ENCODE measurements at places on chromosomes 13 and 19. TPM values are rescaled to one million over a fixed set of nuclear protein-coding genes. Genes with fewer than 3 reads are reported as not detected.

DNA sequence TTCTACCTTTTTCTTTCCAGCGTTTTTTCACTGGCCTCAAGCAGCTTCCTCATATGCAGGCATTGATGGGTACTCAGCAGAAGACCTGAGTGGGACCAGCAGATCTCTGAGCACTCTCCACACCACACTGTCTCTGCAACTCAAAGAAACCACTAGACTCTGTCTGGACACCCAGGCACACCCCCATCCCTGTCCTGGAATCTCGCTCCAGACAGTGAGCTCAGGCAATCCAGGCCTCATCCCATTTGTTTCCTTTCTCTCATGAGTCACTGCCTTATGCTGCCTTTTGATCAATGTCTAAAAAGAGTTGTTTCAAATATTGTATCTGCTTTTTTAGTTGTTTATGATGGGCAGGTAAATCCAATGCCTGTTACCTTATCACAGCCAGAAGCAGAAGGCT lies 19.7 kb upstream of the POP4 start:
- ATAC-seq: no peak

DNA sequence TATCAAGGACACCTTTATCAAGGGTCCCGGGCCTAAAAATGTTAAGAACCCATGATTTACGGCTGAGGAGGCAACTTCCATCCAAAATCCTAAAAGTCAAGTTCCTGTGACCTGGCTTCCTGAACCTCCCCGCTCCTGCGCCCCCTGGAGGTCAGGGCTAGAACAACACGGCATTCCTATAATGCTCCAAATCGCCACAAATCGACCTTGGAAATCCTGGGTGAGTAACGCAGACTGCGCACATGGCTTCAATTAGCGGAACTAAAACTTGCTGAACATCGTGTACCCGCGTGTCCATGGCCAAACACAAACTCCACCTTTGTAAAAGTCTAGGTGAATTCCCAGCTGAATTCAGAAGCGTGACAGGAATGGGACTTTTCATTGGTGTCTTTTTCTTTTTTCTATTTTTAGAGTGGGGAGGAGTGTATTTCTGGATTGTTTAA lies 4.3 kb upstream of the C5AR1 start:
- peak; percentile 72 for ATAC-seq

The PCP2 gene
- not detected for total RNA-seq

DNA sequence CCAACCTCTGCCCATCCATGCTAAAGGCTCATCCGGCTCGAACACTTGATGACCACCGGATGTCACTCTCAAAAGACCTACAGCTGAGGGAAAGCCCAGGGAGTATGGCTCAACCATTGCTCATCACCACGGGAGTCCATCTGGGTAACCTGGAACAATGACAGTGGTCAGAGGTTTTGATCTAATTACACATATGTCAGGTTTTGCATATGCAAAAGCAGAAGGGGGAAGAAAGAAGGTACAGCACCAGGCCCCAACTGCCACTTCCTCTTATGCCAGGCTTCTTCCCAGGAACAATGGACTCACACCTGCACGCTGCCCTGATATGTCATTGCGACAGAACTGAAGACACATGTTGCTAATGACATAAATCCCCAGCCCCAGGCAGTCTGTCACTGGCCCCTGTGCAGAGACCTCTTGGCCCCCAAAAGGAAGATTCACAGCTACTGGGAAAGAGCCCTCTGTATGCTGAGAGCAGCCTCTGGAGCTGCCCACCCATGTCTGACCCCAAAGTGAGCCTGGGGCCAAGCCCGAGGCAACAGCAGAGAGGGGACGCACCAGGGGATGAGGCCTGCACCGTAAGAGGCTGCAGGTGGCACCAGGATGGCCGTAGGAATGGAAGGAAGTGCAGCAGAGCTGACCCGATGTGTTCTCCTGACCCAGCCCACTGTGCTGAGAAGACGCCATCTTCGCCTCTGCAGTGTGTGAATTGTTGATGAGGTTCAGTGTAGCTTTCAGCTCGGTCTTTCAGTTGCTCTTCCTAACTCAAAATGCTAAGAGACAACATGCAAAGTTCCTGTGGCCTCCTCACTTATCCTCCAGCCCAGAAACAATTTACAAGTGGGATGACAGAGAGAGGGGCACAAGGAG lies 26.3 kb downstream of the EPS15L1 start:
- ATAC-seq: peak; percentile 73

DNA sequence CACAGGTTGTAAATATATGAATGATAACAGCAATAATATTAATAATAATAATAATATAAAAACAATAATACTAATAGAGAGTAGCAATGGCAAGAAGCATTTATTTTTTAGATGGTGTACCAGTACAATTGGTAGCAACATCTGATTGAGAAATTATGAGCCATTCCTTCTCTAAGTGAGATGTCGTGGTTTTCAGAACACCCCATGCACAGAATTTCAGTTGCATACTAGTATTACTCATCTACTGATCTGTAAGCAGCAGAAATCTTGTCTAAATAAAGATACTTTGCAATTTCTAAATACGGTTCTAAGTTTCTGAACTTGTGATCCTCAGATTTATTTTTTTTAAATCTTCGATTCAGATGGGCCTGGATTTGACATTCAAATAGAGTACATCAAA lies 788.0 kb upstream of the ATXN8OS start:
- ATAC-seq: no peak

GRCh38 chr13:44368599-44369368 lies 4.8 kb upstream of the SERP2 start:
- ATAC-seq: no peak

GRCh38 chr13:44573790-44574465 lies 2.2 kb downstream of the TSC22D1 start:
- ATAC-seq: no peak

DNA sequence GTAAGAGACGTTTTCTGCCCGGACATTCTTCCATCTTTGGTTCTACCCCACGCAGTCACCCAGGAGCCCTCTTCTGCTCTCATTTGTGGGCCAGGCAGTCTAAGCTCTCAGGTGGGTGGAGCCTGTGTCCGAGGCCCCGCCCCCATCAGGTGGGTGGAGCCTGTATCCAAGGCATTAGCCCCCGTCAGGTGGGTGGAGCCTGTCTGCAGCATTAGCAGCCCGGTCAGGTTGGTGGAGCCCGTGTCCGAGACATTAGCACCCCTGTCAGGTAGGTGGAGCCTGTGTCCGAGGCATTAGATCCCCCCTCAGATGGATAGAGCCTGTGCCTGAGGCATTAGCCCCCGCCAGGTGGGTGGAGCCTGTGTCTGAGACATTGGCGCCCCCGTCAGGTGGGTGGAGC lies 45.5 kb upstream of the C13orf46 start:
- no peak for ATAC-seq

The DCLK1 gene
- 1.5 TPM for total RNA-seq

DNA sequence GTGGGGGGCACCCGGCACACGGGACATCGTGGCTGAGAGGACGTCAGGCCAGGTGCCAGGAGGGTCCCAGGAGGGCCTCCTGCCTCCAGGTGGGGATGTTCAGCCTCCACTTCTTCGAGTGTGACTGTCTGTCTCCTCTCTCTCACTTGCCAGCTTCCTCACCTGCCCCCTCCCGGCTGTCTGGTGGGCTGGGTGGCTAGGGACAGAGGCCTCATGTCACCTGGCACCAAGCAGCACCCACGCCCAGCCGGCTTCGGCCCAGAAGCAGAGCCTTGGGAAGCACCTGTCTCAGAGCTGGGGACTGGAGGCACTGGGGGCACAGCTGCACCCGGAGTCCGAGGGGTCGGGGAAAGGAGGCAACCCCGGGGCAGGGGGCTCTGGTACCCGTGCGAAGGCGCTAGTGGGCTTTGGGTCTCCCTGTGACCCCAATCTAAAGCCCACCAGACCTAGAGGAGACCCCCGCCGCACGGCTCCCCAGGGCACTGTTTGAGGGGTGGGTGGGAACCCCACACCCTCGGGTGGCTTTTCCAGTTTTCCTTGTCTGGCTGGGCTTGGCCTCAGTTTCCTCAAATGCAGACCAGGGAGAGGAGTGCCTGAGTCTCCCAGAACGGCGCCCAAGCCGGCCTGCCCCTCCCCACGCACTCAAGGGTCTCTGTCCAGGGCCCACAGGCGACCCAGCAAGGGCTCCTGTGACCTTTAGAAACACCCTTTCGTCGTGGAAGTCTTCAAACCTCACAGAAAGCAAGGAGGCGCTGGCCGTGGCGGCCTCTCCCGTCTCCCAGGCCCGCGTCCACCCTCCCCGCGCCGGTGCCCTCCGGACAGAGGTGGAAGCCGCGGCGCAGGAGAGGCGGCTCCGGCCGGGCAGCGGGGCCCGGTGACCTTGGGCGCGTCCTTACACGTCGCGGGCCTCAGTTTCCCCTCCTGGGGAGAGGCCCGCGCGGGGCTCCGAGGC lies 664 bp upstream of the HCN2 start:
- ATAC-seq: no peak

The PRKCG gene
- not detected for total RNA-seq

The ZNF611 gene
- 6.9 TPM for total RNA-seq

DNA sequence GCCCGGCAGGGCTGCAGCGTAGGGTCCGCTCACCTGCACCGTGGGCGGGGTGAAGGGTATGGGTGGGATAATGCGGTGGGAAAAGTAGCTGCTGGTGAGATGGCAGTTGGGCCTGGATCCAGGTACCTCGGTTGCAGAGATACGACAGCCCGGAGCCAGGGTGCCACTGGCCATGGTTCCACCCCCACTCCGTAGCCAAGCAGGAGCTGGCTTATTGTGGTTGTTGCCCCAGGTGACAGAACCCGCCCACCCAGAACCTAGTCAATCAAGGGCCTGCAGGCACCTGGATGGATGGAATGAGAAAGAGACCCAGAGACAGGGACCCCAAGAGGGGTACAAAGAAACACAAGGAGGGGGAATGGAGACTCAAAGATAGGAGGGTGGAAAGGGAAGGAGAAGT lies 3.5 kb upstream of the LHB start:
- ATAC-seq: no peak

The ZNF358 gene
- total RNA-seq: 11.2 TPM

DNA sequence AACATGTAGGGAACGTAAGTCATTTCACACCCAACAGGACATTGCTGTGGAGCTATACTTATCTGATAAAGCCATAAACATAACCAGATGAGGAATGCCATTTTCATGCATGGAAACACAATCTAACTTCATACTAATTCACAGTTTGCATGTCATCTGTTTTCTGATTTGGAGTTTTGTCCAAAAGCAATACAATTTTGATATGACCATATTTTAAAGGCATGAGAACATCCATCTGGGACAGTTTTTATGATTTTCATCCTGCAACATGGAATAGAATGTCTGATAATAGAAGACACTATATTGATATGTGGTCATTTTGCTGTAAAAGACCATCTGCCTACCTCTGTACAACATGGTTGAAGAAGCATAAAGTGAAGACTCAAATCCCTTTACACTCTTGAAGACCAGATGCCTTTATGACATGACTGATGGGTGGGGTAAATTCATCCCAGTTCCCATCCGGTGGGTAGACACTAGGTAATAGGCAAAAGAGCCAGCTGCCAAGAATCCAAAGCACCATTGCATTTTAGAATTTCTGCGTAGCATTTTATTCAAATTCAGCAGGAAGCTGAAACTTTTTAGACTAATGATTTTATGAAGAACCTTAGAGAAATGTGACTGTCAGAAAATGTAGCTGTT lies 309.8 kb downstream of the LMO7 start:
- ATAC-seq: no peak

GRCh38 chr19:28710278-28710677 lies 502.7 kb downstream of the UQCRFS1 start:
- no peak for ATAC-seq

- ATAC-seq: no peak
Measured at GRCh38 chr19:29547361-29547960, 21.7 kb downstream of the VSTM2B start.

GRCh38 chr19:17841810-17842662 lies 5.7 kb downstream of the JAK3 start:
- ATAC-seq: peak; percentile 70

- ATAC-seq: no peak
Measured at GRCh38 chr13:44934724-44935123, 54.5 kb downstream of the NUFIP1 start.

GRCh38 chr13:27772651-27773425 lies 19.4 kb upstream of the GSX1 start:
- no peak for ATAC-seq

DNA sequence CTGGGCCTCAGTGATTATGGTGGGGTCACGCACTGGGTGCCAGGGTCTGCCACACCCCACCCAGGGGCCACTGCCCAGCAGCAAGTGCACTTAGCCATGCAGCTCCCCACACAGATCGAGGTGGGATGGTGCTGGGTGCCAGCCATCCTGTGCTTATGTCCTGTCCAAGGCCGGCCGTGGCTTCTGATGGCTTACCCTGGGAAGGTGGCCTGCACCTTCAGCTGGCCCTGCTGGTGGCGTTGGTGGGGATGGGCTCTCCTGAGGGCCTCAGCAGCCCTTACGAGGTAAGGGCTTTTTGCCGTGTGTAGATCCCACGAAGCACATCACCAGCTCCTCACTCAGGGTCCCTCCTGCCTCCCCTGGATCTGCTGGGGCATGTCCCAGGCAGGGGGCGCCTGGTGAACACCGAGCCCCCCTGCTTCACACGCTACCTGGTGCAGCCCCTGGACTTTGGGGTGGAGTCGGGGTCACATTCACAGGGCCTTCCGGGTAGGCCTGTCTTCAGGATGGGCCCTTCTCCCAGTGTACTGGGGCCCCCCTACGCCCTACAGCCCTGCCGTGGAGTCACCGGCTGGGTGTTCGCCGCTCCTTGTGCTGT lies 46.6 kb downstream of the CRTC1 start:
- no peak for ATAC-seq

GRCh38 chr13:40963927-40964326 lies 55.2 kb downstream of the ELF1 start:
- ATAC-seq: peak; percentile 93

- ATAC-seq: peak; percentile 49
Measured at GRCh38 chr19:4042731-4043082, 24.0 kb downstream of the ZBTB7A start.

DNA sequence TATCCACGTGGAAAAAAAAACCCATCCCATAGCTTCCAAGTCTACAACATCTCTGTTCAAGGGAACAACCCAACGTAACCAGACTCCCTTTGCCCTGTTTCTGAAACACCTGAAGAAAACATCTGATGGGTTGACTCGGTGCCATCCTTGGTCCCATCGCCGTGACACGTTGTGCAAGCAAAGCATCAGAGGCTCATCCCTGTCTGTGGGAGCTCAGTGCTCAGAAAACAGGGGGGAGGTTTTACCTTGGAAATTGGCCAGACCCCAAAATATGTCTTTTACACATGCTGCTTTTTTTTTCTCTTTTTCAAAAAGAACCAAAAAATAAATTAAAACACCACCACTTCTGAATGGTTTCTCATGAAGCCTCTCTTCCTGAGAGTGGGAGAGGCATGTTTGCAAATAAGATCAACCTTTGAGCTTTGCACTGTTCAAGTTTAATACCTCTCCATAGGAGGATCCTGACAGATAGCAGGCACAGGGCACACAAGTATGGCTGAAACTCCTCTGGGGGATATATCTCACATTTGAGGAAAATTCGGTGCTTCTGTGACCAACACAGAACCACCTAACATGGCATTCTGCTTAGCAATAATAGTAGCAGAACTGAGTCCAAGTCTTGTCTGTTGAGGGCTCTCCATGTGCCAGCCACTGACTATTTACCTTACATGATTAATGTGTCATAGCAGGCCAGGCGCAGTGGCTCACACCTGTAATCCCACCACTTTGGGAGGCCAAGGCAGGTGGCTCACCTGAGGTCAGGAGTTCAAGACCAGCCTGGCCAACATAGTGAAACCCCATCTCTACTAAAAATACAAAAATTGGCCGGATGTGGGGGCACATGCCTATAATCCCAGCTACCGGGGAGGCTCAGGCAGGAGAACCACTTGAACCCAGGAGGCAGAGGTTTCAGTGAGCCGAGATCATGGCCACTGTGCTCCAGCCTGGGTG lies 7.0 kb upstream of the PVR start:
- ATAC-seq: no peak

The MBD3L3 gene
- total RNA-seq: not detected

The RFPL4A gene
- not detected for total RNA-seq

GRCh38 chr19:30653646-30654386 lies 281.6 kb downstream of the ZNF536 start:
- ATAC-seq: no peak
